ENCODE measurements at places on chromosomes 1 and 21.

DNA sequence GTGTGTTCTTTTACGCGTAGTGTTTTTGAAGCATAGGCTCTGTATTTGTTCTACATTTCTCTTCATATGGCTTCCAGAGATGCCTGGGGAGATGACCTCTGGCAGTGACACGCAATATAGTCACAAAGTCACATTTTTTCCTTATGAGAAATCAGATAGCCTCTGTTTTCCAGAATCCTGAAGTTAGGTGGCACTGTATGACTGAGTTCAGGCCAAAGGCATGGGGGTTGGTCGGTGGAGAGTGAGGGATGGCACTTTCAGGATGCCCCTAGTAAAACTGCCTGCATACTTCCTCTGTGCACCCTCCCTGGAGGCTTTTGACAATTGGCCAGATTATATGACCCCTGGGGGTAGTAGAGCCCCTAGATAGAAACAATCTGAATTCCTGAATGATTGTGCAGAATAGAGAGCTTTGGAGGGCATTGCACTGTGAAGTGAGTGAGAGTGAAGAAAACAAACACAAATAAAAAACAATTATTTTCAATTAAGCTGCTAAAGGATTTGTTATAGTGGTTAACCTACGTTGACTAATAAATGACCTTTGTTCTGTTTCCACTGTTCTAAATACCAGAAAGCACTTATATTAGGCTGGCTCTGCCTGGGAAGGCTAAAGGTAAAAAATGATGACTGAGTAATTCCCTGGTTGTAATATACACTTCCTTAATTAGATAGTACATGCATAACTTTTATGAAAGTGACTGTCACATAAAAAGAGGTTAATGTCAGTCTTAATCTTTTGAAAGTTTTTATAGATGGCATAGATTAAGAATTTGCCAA lies 1660.8 kb downstream of the PLA2G4A start:
- no peak for DNase-seq

GRCh38 chr1:147608596-147608995 lies 61.7 kb downstream of the ACP6 start:
- no peak for DNase-seq

DNA sequence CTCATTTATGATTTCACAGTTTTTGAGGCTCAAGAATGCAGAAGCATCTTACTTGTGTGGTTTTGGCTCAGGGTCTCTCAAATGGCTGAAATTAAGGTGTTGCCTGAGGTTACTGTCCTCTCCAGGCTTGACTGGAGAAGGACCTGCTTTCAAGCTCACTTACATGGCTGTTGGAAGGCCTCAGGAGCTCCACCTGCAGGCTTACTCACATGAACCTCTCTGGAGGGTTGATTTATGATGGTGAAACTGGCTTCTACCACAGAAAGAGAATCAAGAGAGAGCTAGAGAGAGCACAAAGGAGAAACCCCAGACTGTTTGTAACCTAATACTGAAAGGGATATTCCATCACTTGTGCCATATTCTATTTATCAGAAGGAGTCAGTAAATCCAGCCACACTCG lies 6.2 kb upstream of the KCNK2 start:
- no peak for DNase-seq

- DNase-seq, result no peak
Observed at GRCh38 chr1:48878191-48878940, 101.7 kb upstream of the BEND5 start.

DNA sequence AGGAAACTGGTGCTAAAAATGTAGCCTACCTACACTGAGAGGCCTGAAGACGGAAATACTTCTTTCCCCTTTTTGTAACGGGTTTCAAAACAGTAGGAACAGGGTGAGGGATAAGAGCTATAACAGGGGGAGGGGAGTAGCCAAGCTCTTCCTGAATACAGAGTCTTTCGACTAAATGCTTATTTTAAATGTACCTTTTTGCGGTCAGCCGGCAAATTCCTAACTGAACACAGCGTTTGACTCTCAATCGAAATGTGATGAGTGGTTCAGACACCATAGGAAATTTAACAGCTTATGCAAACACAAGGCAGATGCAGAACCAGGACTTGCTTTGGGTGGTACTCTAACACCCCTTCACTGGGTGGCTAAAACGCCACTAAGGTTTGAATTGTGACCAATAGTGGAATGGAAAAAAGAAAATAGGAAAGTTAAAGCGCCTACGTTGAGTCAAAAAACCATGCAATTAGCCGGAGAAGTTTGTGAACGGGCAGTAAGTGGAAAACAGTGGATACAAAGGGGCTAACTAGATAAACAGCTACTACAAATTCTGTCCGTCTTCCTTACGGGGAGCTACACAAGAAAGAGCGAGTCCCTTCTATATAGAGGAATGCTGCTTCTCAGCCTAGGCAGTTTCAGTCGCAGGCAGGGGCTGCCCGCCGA lies 1.7 kb downstream of the EGLN1 start:
- no peak for DNase-seq

DNA sequence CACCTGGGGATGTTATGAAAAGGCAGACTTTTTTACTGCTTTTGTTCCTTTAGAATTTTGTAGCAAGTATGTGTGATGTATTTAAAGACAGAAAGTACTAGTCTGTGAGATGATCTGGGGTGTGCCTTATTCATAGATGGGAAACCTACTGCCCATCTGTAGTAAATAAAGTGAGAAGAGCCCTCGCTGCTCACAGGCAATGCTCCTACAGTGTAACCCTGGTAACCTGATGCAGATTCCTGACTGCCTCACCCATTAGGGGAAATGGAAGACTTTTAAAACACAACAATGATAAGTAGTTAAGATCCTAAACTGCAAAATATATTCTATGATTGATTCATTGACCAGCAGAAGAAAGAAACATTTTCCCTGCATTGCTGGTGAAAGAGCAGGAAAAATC lies 19.4 kb upstream of the TMEM201 start:
- no peak for DNase-seq

DNA sequence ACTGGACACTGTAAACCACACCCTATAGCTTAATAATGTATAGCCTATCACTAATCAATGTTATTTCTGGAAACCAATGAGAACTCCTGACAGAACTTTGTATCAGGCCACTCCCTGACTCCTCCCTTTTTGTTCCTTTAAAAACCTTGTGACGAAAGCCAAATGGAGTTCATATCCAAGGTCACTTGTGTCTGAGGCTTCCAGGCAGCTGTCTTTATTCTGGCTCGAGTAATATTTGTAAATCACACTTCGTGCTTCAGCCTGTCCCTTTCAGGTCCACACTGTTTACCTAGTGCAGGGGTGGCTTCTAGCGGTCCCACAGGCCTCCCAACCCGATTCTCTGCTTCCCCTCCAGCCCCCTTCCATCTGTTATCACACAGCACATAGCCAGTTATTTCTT lies 16.2 kb upstream of the CAPN9 start:
- no peak for DNase-seq

GRCh38 chr1:3516481-3516869 lies 62.0 kb downstream of the ARHGEF16 start:
- no peak for DNase-seq

- no peak for DNase-seq
Observed at GRCh38 chr1:225766967-225767633, 10.5 kb upstream of the SRP9 start.

DNA sequence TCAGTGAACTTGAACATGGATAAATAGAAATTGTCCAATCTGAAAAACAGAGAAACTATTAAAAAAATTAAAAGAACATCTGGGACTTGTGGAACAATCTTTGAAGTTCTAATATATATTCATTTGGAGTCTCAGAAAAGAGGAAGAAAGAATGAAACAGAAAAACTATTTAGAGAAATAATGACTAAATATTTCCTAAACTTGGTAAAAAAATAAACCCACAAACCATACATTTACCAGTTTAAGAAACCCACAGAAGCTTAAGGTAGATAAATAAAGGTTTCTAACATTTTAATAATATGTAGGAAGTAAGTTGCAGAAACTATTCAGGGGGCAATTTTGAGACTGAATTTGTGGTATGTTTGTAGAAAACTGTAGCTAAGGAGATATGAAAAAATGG lies 437.8 kb downstream of the PTBP2 start:
- DNase-seq, result no peak

- no peak for DNase-seq
Observed at GRCh38 chr1:54543729-54544496, 4.1 kb upstream of the ACOT11 start.

GRCh38 chr1:225835856-225836255 lies 25.9 kb downstream of the EPHX1 start:
- no peak for DNase-seq

DNA sequence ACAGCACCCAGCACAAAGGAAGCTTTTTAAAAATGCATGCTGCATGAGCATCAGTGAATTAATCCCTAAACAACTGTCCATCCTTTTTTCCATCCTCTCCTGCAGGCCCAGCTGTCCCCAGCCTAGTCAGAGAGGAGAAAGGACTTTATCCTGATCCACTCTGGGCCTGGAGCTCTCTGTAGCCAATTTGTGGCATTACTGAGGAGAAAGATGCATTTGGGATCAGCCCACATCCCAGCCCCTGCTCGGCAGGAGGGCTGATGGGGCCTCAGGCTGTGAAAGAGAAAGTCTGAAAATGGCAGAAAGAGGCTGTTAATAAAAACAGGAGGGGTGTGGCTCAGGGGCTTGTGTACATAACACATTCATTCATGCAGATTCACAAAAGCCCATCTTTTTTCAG lies 37.5 kb upstream of the ATP2B4 start:
- DNase-seq, result no peak

DNA sequence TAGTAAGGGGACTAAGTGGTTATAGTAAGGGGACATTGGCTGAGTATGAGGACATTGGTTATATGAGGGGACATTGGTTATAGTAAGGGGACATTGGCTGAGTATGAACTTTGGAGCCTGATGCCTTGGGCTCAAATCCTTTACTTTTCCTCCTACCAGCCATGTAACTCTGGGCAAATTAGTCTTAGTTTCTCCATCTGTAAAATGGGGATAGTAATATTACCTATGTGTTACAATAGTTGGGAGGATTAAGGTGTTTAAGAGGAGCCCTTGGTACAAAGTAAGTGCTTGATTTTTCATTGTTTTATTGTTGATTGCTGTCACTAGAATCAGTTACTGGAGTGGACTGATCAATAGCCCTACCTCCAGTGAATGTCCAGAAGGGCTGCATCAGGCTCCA lies 2.8 kb downstream of the OSCP1 start:
- DNase-seq, result no peak

- DNase-seq, result no peak
Observed at GRCh38 chr1:18463984-18464664, 16.6 kb upstream of the KLHDC7A start.

DNA sequence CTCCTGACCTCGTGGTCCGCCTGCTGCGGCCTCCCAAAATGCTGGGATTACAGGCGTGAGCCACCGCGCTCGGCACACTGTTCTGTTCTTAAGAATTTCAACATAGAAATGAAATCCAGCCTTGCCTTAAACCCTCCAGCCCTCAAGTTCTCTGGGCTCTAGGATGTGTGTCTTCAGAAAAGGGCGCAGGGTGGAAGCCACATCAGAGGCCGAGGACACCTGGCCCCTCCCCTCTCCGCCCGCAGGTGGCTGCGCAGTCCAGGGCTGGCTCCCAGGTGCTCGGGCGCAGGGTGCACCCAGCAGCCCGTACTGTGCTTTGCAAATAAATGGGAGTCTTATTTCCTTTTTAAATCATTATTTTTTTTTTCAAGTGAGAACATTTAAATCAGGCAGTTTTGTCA lies 2.0 kb upstream of the C1orf174 start:
- no peak for DNase-seq

GRCh38 chr1:8510041-8510823 lies 192.3 kb downstream of the SLC45A1 start:
- DNase-seq, result no peak

GRCh38 chr1:117093091-117093534 lies 28.4 kb downstream of the TRIM45 start:
- no peak for DNase-seq

GRCh38 chr21:45300786-45301520 lies 13.3 kb upstream of the POFUT2 start:
- DNase-seq, result no peak

- no peak for DNase-seq
Observed at GRCh38 chr1:230170153-230170547, 103.1 kb downstream of the GALNT2 start.

- no peak for DNase-seq
Observed at GRCh38 chr1:63817152-63817667, 43.4 kb downstream of the ROR1 start.

Data from stimulated activated CD4-positive, alpha-beta T cell treated with anti-CD3 and anti-CD28 coated beads, Interleukin-15, amount 100 ng/mL, for 1 hour (primary cell).